ENCODE measurements at places on chromosomes 4 and X. TPM values are rescaled to one million over a fixed set of nuclear protein-coding genes. Genes with fewer than 3 reads are reported as not detected.
A peak's percentile ranks its signal among the peaks of the same experiment; 100 is the strongest.

DNA sequence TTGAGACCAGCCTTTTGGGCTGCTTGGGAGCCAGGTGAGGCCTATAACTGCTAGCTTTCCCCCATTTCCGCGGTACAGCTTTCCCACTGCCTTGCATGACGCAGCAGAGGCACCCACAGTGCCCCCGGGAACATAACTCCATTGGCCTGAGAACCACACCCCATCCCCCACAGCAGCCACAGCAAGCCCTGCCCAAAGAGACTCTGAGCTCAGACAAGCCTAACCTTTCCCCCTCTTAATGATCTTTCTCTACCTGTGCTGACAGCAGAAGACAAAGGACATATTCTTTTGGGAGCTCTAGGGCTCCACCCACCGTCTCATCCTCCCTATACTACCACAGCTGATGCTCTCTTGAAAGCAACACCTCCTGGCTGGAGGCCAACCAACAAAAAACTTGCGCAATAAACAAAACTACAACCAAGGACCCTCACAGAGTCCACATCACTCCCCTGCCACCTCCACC lies 114.8 kb downstream of the FANCB start:
- no peak for DNase-seq

DNA sequence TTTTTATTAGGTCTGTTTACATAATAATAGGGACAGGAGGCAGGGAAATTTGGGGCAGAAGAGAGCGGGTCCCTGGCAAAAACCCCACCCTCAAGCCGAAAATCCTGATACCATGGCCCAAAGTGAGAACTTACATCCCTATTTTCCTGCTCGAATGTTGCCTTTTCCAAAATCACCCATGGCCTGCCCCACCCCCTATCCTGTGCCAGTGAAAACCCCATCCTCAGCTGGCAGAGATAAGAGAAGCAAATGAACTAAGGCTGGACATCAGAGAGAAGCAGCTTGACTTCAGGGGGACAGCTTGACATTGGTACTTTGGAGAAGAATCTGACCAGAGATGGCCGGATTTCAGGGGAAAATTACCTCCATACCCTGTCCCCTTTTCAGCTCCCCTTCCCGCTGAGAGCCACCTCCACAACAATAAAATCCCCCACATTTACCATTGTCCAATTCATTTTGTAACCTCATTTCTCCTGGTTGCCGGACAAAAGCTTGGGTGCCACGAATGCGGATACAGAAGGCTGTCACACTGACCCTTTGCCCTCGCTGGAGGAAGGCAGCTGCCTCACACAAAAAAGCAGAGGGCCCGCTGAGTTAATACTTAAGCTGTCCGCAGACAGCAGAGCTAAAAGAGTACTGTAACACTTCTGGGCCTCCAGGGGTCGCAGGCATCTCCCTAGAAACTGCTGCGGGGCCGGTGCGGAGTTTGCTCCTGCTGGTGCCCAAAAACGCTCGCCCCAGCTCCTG lies 196.2 kb downstream of the SNCA start:
- peak; percentile 67 for DNase-seq

DNA sequence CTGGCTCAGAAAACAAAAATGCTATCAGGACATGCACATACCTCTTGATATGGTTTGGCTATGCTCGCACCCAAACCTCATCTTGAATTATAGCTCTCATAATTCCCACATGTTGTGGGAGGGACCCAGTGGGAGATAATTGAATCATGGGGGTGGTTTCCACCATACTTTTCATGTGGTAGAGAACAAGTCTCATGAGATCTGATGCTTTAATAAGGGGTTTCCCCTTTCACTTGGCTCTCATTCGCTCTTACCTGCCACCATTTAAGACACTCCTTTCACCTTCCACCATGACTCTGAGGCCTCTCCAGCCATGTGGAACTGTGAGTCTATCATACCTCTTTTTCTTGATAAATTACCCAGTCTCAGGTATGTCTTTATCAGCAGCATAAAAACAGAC lies 958.6 kb downstream of the TRAM1L1 start:
- no peak for DNase-seq

The PCYT1B gene
- total RNA-seq = 0.86 TPM

GRCh38 chr4:19348746-19349145 lies 903.0 kb upstream of the SLIT2 start:
- DNase-seq = peak; percentile 21

The SEPTIN6 gene
- total RNA-seq = 17.7 TPM

DNA sequence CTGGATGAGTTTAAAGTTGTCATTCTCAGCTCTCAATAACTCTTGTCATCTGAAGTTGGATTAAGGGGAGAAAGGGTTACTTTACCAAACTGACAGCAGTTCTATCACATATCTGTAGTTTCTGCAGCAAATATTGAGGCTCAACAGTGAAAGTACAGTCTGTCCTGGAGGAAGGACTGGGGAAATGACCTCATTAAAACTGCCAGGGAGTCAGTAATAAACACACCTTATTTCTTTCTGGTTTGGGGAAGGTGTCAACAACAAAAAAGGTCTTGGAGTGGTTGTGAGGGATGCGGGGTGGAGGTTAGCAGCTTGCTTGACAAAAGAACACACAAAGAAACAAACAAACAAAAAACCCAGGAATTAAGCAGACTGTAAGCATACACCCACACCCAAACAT lies 1418.0 kb downstream of the STIM2 start:
- no peak for DNase-seq

- DNase-seq = no peak
Observed at GRCh38 chr4:147633643-147634042, 16.4 kb downstream of the TMEM184C start.

- peak; percentile 36 for DNase-seq
Observed at GRCh38 chrX:135477576-135477975, 42.9 kb upstream of the INTS6L start.

DNA sequence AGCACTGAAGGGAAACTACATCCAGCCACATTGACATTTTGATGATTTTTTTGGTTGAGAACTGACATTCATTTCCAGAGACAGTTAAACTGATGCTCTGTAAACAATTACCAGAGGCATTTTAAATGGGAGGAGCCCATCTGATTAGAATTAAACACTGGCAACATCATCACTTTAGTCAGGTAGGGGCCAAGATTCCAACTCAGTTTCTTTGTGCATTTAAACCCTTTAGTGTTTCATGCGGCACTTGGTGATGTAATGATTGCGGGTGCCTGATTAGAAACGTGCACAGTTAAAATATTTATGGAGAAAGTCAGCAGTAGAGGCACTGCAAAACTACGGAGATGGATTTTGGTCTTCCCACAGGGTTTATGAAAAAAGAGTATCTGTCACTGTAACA lies 16.1 kb downstream of the TNIP3 start:
- no peak for DNase-seq

GRCh38 chrX:71098302-71098701 lies 2.7 kb downstream of the FOXO4 start:
- DNase-seq = peak; percentile 62

- no peak for DNase-seq
Observed at GRCh38 chr4:2168469-2169319, 73.2 kb downstream of the HAUS3 start.

The FGFRL1 gene
- 8.6 TPM for total RNA-seq

GRCh38 chr4:116303736-116304188 lies 781.6 kb downstream of the TRAM1L1 start:
- no peak for DNase-seq

- DNase-seq = no peak
Observed at GRCh38 chrX:8981723-8982122, 52.2 kb downstream of the FAM9B start.

DNA sequence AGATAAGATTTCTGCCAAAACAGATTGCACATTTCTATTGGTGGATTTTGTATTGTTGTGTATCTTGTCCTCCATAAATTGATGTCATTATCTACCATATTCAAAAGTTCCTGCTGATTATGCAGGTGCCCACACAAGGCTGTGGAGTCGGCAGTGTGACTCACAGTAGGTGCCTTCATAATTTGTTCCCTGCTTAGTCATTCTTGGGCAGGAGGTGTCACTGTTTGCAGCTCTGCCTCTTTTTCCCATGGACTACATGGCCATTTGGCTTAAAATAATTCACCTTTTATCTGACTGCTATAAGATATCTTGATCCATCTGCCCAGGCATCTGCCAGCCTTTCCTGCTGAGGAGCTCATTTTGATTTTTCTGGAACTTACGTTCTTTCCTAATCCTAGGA lies 33.6 kb upstream of the ENPEP start:
- DNase-seq = no peak
